Retina (tissue), 1 donor: ENCODE measurements at places on chromosomes 3 and 15.

GRCh38 chr3:119409844-119410243 is 53.6 kb downstream of the TMEM39A start:
- no peak for DNase-seq

DNA sequence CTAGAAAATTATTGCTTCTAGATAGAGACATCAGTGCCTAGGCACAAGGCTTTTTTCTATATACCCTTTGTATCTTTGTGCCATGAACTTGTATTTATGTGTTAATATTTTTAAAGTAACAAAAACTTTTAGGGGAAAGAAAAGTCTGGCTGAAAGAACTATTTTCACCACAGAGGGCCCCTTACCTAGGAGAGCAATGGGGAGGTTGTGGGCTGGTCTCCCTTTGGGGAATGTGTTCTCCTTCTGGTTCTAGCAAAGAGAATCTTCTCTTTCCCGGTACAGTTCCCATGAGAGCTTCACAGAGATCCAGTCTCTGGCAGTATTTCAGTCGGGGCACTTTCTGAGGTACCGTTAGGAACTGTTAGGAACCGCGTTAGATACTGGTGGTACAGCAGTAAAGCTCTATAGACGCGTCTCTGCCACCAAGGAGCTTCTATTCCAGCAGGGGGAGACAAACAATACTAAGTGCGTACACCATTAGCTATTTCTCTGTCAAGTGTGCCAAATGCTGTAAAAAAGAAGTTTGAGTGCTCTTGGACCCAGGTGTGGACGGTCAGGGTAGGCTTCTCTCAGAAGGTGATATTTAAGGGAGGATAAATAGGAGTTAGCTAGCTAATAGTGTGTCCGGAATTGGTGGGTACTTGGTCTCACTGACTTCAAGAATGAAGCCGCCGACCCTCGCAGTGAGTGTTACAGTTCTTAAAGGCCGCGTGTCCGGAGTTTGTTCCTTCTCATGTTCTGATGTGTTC is 4.6 kb upstream of the EPB42 start:
- peak; percentile 49 for DNase-seq

GRCh38 chr3:140440446-140440845 is 237.4 kb upstream of the TRIM42 start:
- DNase-seq: no peak

DNA sequence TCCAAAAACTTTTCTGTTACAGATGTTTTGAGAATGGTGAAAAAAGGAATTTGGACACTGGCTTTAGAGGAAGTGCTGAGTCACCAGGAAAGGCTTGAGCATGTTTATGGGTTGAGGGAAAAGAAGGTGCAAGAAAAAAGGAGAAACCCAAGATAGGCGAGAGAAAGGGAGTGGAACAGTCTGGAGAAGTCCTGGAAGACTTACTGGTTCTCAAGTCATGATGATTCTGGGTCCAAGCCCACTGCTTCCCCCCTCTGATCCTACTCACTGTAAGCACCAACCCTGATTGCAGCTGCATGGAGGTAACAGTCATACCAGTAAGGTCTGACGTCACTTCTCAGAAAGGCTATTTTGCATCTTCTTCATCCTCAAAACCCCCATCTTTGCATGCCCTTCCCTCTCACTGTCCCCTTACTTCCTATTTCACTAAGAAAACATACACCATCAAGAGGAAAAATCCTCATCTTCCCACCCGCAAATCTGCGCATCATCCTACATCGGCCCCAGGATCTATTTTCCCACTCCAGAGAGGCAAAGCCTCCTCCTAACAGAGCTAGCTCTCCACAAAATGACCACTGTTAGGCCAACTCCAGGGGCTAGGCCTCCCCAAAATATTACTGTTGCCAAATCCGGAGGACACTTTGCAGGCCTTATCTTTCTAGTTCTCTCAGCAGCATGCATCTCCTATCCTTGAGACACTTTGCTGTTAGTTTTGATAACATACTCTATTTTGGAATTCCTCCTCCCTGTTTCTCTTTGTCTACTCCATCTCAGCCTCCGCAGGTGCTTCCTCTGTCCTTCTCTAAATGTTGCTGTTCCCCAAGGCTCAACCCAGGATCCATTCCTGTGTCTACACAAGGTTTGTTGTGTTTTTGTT is 3.2 kb upstream of the ATP13A3 start:
- DNase-seq: no peak

DNA sequence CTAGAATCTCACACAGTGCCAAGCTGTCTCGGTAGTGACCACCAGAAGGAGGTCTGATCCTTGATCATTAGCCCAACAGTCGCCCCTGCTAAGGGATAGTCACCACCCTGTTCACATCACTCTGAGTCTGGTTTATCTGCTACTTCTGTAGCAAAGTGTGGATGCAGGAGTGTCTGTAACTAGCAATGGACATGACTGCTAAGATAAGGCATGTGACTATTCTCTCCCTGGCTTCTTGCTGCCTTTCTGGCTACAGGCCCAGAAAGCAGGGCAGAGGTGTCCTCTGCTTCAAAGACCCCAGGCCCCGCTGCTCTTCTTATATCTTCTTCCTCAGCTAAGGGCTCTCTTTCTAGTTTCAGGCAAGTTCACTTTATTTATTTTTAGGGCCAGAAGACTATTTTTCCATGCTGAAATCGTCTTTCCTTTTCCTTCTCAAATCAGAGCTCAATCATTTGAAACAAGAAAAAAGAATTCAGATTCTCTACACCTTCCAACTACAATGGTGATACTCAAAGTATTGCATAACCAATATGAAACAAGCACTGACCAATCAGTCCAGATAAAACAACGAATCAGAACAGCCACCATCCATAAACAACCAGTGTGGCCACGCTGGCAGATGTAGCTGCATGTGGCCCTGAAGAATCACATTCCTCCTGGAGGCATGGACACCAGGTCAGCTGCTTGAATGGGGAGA is 8.0 kb upstream of the KNG1 start:
- no peak for DNase-seq

DNA sequence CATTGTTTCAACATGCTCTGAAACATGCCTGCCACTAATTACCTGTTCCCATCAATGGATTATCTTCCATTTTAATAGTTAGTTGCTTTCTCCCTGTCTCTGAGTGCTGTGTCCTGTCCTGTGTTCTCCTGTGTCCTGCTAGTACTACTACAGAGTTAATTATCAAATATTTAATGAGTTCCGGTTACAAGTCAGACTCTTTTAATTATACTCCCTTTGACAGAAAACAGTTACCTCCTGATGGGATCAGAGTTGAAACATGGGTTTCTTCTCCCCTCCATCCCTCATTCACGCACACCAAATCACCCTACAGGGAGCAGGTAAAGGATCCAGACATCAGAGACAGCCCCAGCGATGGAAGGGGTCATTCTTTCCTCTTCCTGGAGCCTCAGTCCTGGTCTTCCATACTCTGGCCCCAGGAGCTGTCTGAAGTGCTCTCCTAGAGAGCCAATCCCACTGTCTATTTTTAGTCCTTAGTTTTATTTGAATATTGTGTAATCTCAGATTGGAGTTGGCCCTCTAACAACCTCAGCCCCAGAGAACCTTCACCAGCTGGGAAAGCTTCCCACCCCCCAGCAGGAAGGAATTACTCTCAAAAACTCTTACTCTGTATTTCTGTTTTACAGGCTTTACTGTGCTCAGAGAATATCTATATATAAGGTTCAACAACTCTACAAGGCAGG is 137.0 kb upstream of the C2CD4B start:
- no peak for DNase-seq

- DNase-seq: no peak
Observed at GRCh38 chr15:83486363-83486762, 39.2 kb downstream of the SH3GL3 start.

- no peak for DNase-seq
Observed at GRCh38 chr3:196079682-196080081, 2.2 kb downstream of the TFRC start.
